Myocyte (in vitro differentiated cells): ENCODE measurements at places on chromosomes 16 and 17. TPM values are rescaled to one million over a fixed set of nuclear protein-coding genes. Genes with fewer than 3 reads are reported as not detected.

Gene SYNGR3
- total RNA-seq: 0.51 and 2.7 TPM in 2 replicates

Gene ALOX15
- total RNA-seq: not detected in 2 replicates

Gene TBC1D26
- total RNA-seq: 0.05 TPM in 1 of 2 replicates, not detected in the other

Gene SOX15
- total RNA-seq: 4.0 and 10.9 TPM in 2 replicates

DNA sequence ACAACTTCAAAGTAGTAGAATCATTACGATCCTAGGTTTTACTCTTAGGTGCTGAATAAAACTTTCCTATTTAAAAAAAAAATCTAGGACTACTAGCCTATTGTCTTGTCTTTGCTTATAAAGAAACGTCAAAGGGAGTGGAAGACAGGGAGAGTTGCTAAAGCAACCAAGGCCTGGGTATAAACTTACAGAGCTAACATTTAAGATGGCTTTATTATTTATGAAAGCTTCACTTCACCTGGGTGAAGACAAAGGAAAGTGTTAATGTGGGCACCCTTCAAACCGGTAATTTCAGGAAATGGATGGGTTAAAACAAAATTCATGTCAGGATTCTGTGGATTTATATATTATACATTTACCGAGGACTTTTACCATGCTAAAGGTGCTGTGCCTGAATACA is 2.5 kb downstream of the DUSP14 start:
- no peak for DNase-seq

- DNase-seq: no peak
These were observed 57.9 kb downstream of the ADCY9 start for GRCh38 chr16:4058386-4058785.

GRCh38 chr17:79413611-79414010 is 197.2 kb downstream of the RBFOX3 start:
- no peak for DNase-seq

DNA sequence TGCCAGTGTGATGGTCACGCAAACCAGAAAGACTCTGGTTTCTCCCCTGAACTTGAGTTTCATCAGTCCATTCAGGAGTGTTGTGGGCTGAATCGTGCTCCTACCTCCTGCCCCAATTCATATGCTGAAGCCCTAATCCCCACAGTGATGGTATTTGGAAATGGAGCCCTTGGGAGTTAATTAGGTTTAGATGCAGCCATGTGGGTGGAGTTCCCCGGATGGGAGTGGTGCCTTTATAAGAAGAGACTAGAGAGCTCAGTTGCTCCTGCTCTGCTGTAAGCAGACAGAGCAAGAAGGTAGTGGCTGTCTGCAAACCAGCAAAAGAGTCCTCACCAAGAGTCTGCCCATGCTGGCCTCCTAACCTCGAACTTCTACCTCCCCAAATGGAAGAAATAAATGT is 160.3 kb upstream of the DYNLRB2 start:
- no peak for DNase-seq

Gene BHLHA9
- not detected in 2 replicates for total RNA-seq

DNA sequence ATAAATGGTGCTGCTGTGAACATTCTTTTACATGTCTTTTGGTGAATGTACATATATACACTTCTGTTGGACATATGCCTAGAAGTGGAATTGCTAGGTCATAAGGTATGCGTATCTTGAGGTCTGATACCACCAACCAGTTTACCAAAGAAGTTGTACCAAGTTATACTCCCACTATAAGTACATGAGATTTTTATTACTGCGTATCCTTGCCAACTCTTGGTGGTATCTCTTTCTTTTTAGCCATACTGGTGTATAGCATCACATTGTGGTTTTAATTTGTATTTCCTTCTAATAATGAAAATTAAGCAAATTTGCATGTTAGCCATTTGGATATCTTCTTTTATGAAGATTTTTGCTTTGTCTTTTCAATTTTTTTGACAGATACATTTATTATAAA is 80.5 kb downstream of the ATF7IP2 start:
- DNase-seq: no peak

- DNase-seq: no peak
These were observed 25.3 kb downstream of the SF3B3 start for GRCh38 chr16:70548936-70549335.

Gene C16orf96
- 0.11 and 0.16 TPM in 2 replicates for total RNA-seq

DNA sequence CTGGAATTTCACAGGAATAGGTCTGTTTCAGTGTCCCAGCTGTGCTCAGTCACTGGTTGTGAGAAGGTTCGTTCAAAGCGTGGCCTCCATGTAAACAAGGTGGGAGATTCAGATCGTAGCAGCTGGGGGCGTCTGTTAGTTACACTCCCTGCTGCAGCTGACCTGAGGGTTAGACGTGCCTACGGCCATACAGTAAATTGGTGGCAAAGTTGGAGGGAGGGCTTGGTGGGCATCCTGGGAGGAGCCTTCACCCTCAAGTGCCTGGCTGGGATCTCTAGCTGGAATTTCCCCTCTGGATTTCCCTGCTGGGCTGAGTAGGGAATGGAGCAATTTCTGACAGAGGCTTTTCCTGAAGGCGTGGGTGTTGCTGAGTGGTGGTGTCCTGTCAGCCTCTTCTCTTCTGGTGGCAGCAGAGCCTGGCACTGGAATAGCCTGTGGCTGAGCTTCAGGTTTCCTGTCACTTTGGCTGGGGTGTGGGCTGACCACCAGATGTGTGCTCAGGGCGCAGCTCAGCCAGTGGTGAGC is 6.4 kb downstream of the FCSK start:
- DNase-seq: peak; percentile 41

DNA sequence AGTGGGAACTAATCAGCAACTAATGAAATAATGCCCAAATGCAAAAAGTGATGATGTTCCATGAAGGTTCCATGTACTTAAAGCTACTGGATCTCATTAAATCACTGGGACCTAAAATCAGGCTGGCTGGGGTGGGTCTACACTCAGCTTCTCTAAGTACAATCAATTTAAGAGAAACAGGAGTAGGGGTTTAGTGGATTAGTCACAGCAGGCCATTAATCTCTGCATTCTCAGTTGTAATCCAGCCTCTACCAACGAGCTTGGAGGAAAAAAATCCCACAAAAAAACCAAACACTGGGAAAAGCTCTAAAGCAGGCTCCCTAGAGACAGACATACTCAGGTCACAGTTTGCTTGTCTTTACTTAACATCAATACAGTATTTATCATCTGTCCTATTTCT is 15.0 kb downstream of the CA10 start:
- no peak for DNase-seq

Gene CLEC19A
- not detected in 2 replicates for total RNA-seq

DNA sequence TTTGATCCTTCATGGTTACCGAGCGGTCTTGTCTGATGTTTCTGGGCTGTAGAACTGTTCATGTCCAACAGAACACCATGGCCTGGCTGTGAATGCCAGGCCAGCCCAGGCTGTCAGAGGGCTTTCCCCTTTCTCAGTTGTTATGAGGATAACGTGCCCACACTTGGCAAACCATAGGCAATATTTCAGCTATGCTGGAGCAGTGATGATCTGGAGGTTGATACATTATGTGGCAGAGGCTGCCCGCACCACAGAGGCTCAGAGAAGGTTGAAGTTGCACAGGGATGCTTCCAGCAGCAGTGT is 92.9 kb downstream of the C16orf78 start:
- no peak for DNase-seq

GRCh38 chr16:3028716-3029319 is 5.0 kb downstream of the THOC6 start:
- no peak for DNase-seq

Gene CXCL16
- 0.57 and 1.1 TPM in 2 replicates for total RNA-seq

DNA sequence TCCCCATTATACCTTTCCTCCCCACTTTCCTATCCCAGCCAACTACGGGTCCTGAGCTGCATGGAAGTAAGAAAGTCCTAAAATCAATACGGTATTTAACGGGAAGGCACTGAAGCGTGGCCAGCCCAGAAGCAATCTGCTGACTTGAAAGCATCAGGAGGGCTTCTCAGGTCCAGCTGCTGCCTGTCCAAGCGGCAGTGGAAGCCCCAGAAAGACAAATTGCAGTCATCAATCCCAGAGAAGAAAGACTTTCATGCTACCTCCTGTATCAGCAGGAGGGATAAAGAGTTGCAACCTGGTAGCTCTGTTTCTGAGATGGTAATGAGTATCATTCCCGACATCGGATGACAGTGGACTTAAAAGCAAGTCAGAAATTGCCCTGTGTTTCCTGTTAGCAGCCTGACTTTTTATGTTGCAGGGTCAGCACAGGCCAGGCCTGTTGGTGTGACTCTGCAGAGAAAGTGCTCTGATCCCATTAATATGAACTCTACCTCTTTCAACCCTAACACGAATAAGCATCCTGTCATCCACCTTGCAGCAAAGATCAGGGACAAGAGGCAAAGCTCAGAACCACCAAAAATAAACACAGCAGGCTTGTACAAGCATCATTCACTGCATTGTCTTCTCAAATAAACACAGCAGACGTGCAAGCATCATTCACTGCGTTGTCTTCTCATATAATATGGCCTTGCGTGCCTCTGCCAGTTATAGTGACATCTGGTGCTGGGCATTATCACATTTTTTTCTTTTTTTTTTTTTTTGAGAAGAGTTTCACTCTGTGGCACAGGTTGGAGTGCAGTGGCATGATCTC is 358.6 kb upstream of the CDH11 start:
- no peak for DNase-seq

DNA sequence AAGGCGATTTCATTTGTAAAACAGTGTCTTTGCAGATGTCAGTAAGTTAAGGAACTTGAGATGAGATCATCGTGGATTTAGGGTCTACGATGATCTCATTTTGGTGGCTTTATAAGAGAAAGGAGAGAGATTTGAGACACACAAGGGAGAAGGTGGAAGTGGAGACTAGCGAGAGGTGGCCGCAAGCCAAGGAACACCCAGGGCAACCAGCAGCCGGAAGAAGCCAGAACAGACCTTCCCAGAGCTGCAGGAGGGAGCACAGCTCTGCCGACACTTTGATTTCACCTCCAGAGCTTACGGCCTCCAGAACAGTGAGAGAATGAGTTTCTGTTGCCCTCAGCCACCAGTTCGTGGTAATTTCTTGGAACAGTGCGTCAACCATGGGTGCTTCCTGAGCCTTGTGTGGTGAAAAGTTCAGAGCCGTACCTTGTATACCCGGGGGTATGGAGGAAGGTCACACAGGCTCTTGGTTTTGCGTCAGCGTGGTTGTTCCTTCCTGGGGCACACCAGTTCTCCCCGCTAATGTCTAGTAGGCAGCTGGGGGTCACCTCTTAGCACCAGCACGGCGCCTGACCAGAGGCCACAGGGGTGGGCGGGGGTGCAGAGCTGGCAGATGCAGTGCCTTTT is 12.9 kb upstream of the SEC14L1 start:
- DNase-seq: no peak

DNA sequence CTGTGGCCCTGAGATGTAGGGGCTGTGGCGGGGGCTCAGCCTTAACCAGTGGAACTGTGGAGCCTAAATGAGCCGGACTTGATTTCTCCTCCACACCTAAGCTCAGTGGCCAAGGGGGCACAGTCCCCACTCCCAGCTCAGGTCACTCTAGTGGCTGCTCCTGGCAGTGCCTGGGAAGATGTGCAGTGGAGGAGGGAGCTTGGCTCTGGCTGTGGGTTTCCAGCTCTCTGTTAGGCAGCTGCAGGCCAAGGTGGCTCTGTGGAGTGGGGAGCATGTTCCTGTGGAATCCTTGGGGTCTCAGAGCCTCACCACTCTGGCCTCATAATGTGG is 76.3 kb downstream of the AMFR start:
- DNase-seq: no peak

GRCh38 chr17:31803494-31804213 is 55.4 kb downstream of the COPRS start:
- no peak for DNase-seq

DNA sequence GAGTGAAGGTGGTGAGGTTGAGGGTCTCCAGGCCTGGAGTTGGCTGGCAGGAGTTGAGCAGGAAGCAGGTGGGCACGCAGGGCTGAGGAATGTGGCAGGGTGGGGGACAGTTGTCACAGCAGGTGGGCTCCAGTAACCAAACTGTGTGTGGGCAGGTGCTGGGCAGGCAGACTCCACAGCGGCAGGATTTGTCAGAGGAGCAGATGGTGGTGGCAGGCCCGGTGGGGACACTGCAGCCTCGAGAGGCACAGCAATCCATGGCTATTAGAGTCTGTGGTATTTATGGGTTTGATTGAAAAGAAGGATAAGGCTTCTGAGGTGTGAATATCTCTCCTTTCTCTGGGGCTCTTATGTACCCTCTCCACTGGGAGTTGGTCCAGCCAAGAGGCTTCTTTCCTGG is at the start of gene KRTAP3-3:
Gene KRTAP3-3, minus strand, starts transcription at position 326 of the 400 bp plus-strand sequence. Its CDS starts 67 bp downstream, at position 259.
- peak; percentile 44 for DNase-seq

DNA sequence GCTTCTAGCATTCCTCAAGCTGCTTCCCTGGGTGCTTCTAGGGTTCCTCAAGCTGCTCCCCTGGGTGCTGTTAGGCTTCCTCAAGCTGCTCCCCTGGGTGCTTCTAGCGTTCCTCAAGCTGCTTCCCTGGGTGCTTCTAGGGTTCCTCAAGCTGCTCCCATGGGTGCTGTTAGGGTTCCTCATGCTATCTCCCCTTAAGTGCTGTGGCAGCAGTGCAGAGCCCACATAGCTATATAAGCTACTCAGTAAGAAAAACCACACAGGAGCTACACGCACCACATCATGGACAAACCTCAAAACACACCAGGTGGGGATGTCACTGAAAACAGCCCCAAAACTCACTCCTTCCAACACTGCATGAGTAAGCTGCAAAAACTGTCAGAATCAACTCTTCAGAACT is 35.2 kb downstream of the ANKRD11 start:
- no peak for DNase-seq

DNA sequence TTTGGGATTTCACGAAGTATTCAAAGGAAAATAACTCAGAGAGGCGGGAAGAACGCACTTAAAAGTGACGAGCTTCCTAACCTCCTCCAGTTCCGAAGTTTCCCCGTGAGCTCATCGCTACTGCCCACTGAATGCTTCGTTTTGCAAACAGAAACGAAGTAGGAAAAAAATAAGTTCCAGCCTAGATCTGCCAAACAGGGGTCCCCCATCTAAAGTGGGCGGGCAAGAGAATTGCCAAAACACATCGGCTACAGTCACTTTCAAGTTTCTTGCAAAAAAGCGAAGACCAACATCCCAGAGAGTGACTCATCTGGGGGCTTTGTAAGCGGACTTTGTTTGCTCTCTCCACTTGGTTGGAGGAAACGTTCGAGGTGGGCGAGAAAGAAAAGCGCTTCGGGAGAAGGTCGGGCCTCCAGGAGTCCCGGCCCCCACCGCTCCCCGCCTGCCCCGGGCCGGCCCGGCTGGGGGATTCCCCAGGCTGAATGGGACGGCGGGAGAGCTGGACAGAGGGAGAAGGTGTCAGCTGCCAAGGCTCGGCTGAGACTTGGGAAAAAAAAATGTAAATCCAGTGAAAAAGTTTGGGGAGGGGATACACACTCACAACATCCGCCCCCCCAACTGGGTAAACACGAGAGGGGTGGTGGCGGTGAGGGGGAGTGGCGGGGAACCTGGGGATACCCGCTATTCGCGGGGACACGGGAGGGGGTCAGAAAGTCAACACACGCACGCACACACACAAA is 1.0 kb downstream of the VEZF1 start:
- DNase-seq: peak; percentile 62

Gene TEX14
- 0.10 and 0.48 TPM in 2 replicates for total RNA-seq
